Inflammatory macrophage (primary cell): ENCODE measurements at places on chromosomes 12 and 14.

GRCh38 chr12:5500331-5500659 is 68.4 kb downstream of the NTF3 start:
- no peak for DNase-seq

GRCh38 chr14:58863661-58864345 is 226.0 kb downstream of the DACT1 start:
- no peak for DNase-seq

- no peak for DNase-seq
Measured at GRCh38 chr12:80582431-80582830, 125.0 kb upstream of the MYF6 start.

DNA sequence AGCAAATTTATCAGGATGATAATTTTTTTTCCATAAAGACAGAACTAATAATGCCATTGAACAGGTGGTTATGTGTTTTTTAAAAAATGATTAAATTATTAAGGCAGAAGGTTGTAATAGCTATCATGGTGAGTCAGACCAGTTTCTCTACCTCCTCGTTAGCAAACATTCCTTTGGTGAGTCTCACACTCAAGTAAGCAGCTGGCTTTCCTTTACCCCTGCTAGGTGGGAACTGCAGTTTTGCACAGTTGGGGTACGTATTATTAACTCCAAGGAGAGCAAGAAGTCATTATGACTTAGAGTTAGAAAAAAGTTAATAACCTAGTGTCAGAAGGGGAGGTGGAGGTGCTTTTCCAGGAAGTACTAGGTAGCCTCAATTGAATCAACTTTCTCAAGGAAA is 165.3 kb downstream of the SNAPC1 start:
- DNase-seq = no peak

GRCh38 chr14:58770491-58770982 is 132.8 kb downstream of the DACT1 start:
- no peak for DNase-seq

DNA sequence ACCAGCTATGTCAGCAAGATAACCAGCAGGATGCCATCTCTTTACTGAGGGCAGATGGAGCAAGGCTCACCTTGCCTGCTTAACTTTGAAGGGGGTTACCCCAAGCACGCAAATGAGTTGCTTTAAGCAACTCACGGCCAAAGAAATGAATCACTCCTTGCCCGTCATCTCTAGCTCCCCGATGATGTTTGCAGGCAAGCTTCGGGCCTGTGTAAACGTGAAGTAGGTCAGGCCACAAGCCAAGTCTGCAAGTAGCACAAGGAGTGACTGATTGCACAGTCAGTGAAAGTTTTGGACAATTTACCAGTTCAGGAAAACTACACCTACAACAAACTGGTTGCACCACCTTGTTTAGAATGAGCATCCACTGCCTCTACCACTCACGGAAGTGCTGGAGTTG is 699.7 kb upstream of the TBX3 start:
- DNase-seq = no peak

GRCh38 chr12:77062846-77063461 is 2.4 kb downstream of the E2F7 start:
- no peak for DNase-seq

DNA sequence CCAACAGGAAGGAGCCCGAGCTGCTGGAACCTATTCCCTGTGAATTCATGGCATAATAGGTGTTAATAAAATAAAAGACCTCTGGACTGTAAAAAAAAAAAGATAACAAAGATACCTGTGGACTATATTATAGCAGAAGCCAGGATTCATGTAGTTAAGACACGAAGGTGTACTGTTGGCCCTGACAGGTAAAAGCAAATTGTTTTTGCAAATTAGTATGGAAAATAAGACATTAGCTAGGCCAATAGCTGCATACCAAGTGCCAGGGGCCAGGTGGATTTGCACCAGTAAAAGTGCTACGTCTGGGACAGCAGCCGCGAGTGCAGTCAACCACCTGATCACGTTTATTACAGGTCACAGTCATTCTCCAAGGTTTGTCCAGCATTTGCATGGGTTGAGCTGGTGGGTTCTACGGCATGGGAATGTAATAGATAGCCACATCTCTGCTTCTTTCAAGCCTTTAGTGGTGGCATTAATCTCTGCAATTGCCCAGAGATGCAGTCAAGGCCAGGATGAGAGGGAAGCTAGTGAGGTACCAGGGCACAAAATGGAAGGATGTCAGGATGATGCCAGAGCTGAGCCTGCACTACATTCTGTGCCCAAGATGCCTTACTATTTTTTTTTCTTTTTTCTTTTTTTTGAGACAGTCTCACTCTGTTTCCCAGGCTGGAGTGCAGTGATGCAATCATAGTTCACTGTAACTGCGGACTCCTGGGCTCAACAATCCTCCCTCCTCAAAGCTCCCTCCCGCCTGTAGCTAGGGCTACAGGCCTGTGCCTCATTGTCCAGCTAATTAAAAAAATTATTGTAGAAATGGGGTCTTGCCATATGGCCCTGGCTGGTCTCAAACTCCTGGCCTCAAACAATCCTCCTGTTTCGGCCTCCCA is 26.3 kb downstream of the TNFAIP2 start:
- no peak for DNase-seq

DNA sequence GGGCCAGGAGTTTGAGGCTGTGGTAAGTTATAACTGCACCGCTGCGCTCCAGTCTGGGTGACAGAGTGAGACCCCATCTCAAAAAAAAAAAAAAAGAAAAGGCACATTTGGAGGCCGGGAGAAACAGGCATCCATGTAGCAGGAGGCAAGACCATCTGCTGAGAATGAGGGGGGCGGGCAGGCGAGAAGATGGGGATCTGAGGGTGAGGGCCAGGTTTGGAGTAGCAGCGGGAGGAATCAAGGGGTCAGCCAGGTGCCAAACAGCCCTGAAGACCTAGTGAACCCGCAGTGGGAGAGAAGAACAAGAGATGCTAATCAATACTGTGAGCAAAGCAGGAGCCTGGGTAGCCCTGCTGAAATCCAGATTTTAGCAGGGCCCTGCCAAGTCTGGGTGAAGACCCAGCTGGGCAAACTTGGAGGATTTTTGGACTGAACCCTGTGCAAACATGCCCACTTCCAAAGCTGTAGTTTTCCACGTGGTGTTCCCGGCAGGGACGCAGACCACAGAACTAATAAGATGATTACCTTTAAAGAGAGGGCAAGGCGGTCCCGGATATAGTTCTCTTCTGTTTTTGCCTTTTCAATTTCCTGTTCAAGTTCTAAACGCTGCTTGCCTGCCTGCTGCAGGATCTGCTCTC is 61.0 kb downstream of the NIN start:
- DNase-seq = no peak

- DNase-seq = no peak
Measured at GRCh38 chr12:42539696-42540095, 49.9 kb downstream of the PRICKLE1 start.

DNA sequence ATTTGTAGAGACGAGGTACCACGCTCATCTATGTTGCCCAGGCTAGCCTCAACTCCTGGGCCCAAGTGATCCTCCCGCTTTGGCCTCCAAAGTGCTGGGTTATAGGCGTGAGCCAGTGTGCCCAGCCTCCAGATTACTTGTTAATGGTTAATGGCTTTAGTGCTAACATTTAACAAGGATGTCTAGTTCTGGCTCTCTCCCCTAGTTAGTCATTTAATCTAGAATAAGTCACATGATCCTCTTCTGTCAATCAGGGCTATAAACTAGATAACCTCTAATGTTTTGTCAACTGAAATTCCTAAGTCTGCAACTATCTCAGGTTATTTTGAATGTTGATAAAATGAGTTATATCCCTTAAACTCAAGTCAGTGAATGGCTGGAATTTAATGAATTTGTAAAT is 15.7 kb downstream of the ACTR6 start:
- no peak for DNase-seq

GRCh38 chr12:76880519-76881023 is 1.8 kb upstream of the CSRP2 start:
- DNase-seq = no peak

GRCh38 chr12:124768452-124769162 is 95.1 kb downstream of the SCARB1 start:
- no peak for DNase-seq

GRCh38 chr12:64814432-64814831 is 10.0 kb upstream of the TBC1D30 start:
- no peak for DNase-seq

DNA sequence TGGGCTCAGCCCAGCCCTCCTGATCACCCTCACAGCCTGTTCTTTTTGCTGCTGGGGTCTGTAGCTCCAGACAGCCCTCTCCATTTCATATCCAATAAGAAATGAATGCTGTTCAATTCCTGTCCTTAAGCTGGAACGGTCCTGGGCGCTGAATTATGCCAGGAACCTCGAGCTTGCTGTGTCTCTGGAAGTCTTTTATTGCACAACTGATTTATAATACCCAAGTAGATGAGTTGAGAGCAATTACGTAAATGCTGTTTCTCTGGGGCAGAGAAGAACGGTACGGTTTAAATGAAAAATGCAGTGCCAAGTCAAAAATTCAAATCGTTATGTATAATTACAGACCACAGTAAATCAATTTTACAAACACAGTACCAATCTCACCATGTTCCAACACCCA is 161.0 kb downstream of the SAMD4A start:
- DNase-seq = no peak

DNA sequence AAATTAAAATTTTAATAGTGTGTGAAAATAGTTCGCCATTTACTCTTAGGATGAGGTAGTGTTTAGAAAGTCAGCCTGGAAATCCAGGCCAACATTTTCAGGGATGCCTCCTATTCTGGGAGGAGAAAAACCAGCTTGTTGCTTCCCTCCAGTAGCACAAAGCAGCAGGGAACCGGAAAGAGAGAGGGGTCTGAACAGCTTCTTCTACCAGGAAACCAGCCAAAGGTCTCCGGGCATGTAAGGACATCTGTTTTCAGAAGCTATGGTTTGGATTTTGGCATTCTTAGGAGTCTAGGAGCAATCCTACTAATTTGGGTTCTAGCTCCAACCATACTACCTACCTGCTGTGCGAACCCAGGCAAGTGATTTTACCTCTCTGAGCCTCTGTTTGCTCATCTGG is 85.3 kb downstream of the DPF3 start:
- DNase-seq = no peak

DNA sequence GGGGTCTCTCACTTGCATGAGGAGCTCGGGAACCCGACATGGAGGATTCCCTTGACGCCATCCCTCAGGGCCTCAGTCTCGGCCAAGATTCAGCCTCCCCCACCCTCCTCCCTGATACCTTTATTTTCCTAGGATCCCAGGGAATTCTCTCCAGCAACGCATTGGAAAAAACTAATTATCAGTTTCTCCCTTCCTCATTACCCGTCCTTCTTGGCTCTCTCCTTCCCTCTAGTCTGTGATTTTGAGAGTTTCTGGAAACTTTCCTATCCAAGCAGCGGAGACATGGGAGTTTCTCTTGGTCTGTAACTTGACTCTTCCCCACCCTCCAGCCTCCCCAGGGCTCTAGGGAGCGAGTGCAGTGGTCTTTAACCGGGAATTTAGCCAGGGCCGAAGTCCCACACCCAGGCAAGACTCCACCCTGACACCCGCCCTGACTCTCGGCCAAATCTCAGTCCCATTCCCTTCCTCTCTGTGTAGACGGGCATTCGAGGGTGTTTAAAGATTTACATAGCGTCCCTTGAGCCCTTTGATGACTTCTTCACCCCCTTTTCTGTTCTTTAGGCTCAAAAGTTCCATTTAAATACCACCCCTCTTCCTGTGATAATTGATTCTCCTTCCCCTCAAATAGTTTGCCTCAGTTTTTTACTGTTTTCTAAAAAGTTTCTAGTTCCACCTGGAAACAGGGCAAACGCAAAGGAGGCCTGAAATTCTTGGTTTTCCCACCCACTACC is 6.7 kb downstream of the HOXC5 start:
- no peak for DNase-seq

GRCh38 chr12:47079981-47080724 is 394 bp upstream of the AMIGO2 start:
- peak; percentile 37 for DNase-seq

GRCh38 chr14:103156651-103157378 is 33.6 kb downstream of the TNFAIP2 start:
- no peak for DNase-seq

DNA sequence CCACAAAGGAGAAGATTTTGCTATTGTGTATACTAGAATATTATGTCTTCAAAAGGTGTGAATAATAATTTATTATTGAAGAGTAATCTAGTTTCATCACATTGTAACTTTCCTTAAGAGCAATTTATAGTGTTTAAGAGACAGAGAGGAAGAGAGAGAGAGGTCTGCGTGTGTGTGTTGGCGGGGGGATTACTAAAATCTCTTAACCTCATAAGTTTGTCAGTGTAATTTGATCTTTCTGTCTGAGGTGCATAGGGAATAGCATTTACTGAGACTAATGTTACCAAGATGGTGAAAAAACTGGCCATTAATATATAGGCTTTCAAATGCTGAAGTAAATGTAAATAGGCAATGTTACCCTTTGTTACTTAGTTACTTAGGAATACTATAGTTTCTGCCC is 48.2 kb upstream of the BTG1 start:
- DNase-seq = no peak

GRCh38 chr12:51963477-51963876 is 12.0 kb downstream of the ACVR1B start:
- DNase-seq = no peak

DNA sequence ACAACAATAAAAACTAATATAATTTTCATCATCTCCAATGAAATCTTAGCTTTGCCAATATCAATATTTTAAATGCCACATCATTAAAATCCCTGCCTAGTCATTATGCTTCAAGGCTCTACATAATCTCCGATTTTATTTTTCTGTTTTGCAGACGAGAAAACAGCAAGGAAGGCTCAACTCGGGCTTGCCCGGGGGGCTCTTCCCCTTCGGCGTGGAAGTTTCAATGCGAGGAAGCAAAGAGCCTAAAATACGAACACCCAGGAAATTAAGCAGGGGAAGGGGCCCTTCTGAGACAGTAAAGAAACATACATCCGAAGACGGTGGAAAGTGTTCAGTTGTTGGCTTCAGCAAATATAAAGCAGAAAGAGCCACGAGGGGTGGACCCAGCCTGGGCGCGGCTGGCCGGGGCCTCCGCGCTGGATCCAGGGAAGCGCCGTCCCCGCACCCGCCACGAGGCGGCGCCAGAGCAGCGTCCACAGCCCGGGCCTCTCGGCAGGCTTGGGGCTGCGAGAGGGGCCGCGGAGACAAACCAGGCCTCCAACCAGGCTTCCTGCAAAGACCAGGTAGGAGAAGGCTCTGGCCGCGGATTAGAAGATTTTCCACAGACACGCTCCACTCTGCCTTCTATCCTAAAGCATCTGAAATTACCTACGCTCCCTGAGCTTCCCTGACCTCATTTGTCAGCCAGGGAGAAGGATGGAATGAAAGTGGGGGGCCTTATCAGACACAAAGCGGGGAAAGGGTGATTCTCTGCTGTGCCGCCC is 77.2 kb downstream of the SERPINA3 start:
- peak; percentile 29 for DNase-seq

- no peak for DNase-seq
Measured at GRCh38 chr12:112741106-112741505, 50.4 kb upstream of the RPH3A start.

DNA sequence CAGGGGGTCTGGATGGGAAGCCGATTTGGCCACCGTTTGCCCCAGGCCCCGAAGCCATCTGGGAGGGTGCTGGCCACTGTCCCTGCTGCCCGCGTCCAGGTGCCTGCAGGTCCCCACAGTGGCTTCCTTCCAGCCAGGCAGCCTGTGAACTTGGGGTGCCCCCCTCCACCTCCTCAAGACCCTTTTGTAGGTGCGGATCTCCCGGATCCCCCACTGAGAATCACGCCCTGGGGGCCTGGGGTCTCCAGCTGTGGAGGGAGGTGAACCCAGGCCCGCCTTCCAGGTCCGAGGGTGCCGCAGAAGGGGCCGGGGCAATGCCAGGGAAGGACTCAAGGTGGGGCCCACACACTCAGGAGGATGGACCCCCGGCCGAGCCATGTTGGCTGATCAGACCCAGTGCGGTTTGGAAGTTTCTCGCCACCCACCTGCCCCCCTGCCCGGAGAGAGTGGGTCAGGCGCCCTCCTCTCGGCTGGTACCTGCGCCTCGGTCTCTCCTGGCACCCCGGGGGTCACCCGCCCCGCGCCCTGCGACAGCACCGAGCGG is 1.7 kb downstream of the MMP17 start:
- DNase-seq = no peak
